NCI-H526 treated with DMSO at 0.1 percent for 48 hours (cell line): ENCODE measurements at places on chromosomes 13 and 19.

- no peak for DNase-seq
These were observed 75.9 kb downstream of the ESD start for GRCh38 chr13:46721054-46721453.

DNA sequence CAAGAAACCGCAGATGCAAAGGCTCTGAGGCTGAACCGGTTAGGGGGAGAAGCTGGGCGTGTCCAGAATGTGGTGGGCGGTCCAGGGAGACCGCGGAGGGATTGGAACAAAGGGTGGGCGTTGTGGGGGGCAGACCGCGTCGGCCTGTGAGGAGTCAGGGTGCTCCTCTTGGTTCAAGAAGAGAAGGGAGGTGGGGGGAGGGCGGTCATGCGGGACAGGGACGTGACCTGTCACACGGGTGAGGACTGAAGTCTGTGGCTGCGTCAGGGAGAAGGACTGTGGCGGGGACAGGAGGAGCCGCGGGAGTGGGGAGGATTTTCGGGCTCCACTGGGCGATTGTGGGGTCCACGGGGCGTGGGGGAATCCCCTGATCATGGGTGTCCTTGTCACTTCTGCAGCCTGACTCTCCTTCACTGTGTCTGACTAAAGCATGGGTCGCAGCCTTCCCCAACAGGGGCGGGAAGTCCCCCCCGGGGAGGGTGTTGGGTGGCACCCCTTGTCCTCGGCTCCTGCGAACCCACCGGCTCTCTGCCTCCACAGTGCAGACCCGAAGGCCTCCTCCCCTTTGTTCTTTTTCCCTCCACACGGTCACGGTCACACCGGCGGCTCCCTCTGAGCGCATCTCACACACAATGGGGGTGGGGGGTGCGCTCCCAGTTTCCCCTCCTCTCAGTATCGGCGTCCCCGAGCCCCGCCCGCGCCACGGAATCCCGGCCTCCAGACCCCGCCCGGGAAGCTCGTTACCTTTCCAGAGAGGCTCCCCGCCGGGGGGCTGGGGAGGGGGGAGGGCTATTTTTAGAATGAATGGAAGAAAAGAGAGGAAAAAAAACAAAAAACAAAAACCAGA, 16.4 kb upstream of the KCNN1 start:
- DNase-seq: no peak

DNA sequence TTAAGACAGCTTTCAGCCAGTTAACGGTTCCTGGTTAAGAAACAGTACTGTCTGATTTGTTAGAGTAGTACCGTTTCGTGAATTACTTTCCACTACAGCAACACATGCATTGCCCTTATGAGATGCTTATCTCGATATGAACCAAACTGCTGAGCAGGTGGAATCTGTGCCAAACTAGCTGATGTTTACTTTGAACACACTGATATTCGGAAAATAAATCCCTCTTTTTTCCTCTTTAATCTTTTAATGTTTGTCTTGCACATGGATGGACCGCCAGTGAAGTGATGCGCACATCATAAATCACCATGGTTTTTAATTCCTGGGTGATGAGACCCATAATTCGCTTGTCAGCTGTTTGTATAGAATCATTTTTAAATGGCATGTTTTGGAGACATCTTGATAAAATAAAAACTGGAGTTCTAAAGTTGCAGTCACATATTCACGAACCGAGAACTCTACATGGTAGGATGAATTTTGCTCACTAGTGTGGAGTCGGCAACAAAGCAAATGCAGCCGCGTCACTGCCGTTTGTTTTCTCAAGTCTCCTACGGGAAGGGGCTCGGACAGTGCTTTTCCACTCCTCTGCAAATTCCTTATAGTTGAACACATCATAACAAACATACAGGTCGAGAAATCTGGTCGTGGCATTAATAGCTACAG, 1.1 kb downstream of the GJA3 start:
- no peak for DNase-seq

- no peak for DNase-seq
These were observed 1320.2 kb upstream of the PCDH9 start for GRCh38 chr13:68550330-68550729.

DNA sequence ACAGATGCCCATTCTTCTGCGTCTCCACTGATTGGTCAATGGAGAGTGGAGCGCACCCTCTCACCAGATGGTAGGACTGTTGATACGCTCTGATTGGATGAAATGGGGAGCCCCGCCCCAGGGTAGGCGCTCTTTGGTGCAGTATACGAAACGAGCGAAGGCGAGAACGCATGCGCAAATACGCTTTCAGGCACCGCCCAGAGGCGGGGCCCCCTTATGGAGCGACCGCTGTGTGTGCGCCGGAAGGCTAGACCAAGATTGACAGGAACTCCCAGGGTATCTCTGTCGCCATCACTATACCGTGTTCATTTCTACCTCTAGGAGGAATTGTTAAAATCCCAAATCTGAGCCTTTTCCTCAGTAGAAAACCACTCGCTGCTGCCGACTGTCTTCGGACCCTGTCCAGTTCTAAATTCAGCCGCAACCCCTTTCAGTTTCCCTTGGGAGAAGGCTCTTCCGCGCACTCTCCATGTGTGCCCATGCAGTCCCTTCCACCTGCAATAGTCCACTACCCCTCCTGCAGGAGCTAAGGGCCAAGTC, 720 bp upstream of the HNRNPL start:
- peak; percentile 100 for DNase-seq

DNA sequence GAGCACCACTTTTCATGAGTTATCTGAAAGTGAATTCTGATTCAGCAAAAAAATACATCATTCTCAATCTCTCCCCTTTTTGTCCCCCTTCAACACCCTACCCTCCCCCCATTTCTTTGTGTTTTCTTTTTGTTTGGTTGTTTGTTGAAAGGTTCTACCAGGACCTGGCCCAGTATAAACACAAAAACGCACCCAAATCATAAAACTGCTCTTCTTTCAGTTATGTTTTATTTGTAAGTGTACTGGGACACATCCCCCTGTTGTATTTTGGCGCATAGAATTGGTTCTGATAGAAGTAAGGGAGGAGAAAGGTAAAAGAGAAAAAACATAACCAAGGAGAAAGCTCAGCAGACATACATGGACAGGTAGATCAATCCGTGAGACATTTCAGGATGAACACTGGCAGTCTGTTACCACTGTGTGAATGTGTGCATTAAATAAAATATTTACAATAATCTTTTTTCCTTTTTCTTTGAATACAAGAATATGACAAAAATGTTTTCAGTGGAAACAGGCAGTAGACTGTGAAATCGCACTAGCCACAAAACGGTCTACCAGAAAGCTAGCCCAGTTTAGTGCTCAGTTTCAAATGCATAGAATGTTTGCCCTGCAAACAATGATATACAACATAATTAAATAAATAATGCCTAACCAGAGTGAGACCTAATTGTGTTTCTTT, 4.2 kb downstream of the POU4F1 start:
- no peak for DNase-seq

GRCh38 chr13:67792151-67792676, 562.1 kb upstream of the PCDH9 start:
- no peak for DNase-seq

DNA sequence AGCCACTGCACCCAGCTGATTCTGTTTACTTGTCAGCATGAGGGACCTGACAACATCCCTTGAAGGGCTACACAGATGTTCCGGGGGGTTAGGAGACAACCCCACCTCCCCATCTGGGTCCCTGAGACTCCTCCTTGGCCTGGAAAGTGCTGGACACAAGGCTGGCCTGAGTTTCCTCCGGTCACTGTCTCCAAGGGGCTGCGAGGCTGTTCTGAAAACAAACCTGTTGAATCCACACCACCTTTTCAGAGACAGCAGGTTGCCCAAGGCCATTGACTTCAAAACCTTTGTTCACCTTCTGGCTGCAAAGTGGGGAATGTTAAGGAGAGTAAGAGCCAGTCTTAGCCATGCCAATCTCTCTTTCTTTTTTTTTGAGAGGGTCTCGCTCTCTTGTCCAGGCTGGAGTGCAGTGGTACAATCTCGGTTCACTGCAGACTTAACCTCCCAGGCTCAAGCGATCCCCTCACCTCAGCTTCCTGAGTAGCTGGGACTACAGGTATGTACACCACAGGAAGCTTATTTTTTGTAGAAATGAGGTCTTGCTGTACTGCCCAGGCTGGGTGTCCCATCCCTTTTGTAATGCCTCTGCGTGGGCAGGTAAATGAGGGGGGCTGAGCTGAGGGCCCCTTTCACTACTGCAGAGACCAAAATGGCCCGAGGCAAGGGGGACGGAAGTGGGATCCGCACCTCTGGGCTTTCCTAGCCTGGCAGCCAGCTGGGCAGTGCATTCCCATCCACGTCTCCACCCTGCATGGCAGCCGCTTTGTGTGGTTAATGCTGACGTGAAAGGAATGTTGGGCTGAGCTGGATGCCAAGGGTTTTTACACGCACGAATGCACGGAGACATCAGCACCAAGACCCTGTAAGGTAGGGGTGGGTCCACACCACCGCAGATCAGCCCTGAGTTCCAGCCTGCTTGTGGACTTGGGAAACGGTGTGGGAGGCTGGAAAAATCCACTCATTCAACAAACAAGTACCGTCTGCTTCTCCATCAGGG, 1.9 kb upstream of the ZNF628 start:
- DNase-seq: no peak

- DNase-seq: no peak
These were observed 33.5 kb upstream of the TMTC4 start for GRCh38 chr13:100707818-100708740.

GRCh38 chr13:100490692-100491091, 97.9 kb downstream of the GGACT start:
- DNase-seq: peak; percentile 63

- no peak for DNase-seq
These were observed 208.9 kb downstream of the PRR20E start for GRCh38 chr13:57375876-57376275.

DNA sequence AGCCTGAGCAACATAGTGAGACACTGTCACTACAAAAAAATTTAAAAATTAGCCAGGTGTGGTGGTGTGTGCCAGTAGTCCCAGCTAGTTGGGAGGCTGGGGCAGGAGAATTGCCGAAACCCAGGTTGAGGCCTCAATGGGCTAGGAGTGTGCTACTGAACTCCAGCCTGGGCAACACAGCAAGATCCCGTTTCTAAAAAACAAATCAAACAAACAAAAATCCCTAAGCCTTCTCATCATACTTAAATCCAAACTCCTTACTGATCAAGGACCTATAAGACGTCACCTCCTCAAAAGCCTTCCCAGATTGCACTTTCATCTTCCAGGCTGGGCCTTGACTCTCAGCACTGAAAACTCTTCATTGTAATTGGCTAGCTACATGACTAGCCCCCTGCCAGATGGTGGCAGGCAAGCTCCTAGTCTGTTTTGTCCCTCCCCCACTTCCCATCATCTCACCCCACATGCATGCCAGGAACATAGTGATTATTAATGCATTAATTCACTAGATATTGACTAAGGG, 17.5 kb upstream of the NANOS3 start:
- no peak for DNase-seq

GRCh38 chr13:78054157-78054556, 135.5 kb upstream of the EDNRB start:
- DNase-seq: no peak

DNA sequence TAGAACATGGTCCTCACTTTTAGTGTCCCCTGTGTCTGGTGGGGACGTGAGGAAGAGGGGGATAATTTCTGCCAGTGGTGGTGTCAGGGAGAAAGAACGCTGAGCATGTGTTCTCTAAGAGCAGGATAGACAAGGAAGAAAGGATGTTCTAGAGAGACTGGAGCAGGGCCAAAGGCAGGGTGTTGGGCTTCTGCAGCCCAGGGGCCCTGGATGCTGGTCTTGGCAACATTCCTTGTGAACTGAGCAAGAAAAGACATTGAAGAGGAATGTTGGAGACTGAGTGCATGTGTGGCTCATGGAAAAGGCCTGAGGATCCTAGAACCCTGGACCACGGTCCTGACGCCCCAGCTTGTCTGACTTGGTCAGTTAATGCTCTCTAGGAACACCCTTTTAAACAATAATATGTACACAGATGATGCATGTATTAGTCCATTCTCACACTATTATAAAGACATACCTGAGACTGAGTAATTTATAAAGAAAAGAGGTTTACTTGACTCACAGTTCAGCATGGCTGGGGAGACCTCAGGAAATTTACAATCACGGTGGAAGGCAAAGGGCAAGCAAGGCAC, 33.6 kb upstream of the SLC10A2 start:
- DNase-seq: no peak

GRCh38 chr13:21035498-21035897, 25.9 kb downstream of the LATS2 start:
- DNase-seq: no peak

DNA sequence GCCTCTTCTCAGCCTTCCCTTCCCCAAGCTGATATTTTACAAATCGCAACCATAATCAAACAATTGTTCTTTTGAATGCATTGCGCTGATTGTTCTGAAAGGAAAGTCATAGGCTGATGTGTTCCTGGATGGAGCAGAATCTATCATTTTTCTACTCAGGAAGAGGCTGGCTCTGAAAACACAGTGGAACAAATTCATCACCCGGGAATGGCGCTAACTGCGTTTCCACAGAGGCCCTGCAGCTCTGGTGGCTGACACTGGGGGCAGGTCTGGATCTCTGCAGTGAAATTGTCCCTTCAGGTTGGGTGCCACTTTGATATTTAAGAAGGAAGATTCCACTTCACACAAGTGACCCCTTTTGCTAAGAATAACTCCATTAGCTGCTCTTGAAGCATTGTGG, 1060.8 kb downstream of the UQCRFS1 start:
- DNase-seq: no peak

GRCh38 chr19:53989600-53990533, 1.6 kb upstream of the CACNG6 start:
- DNase-seq: no peak

DNA sequence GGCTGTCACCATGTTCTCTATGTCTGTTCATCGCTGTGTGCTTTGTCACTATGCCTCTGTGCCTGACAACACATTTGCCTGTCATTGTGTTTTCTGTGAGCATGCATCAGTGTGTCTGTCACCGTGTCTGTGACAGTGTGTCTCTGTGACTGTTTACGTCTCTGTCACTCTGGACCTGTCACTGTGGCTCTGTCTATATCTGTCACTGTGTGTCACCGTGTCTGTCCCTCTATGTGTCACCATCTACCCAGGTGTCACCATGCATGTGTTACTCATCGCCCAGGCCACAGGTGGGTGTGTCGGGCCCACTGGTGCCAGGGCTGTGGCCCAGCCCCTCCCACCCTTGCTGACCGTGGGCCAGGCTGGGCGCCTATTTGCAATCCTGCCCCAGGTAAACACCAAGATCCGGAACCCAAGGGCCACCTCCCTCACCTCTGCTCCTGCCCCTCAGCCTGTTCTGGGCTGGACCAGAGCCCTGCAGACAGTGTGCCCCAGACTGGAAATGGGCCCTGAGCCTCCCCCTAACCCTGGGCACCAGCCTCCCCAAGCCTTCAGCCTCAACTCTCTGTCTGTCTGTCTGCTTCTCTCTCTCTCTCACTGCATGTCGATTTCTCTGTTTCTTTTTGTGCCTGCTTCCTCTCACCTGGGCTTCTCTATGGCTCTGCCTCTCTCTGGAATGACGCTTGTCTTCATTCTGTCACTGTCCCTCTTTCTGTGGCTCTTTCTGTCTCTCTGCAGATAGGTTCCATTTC, 7.7 kb downstream of the IRF2BP1 start:
- DNase-seq: no peak

- no peak for DNase-seq
These were observed 4.8 kb downstream of the SOX21 start for GRCh38 chr13:94707400-94708021.

GRCh38 chr13:92187378-92187989, 789.1 kb downstream of the GPC5 start:
- peak; percentile 34 for DNase-seq

GRCh38 chr19:45817725-45818301, 2.7 kb upstream of the RSPH6A start:
- DNase-seq: no peak
